ENCODE measurements at places on chromosomes 5 and 9. TPM values are rescaled to one million over a fixed set of nuclear protein-coding genes. Genes with fewer than 3 reads are reported as not detected.
A peak's percentile ranks its signal among the peaks of the same experiment; 100 is the strongest.

- DNase-seq = no peak
Observed at GRCh38 chr5:170498811-170499351, 4.9 kb upstream of the KCNIP1 start.

GRCh38 chr5:112616812-112617547, 120.7 kb upstream of the APC start:
- DNase-seq = no peak

CTNND2 gene
- 1.9 TPM for polyA plus RNA-seq

ECSCR gene
- polyA plus RNA-seq = 24.4 TPM

- no peak for DNase-seq
Observed at GRCh38 chr5:6900247-6901227, 187.3 kb downstream of the TENT4A start.

DNA sequence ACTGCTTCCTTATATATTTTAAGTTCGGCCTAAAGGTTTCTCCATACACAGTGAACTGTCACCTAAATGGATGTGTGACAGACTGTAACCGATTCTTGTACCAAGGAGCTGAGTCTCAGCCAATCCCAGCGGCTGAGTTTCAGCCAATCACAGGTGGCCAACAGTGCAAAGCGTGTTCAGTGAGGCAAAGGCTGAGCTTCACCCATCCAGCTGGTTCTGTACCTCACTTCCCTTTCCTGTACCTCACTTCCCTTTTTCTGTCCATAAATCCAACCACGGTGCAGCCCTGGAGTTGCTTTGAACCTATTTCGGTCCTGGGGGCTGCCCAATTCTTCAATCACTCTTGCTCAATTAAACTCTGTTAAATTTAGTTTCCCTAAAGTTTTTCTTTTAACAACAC, 15.7 kb upstream of the TBC1D9B start:
- no peak for DNase-seq

DNA sequence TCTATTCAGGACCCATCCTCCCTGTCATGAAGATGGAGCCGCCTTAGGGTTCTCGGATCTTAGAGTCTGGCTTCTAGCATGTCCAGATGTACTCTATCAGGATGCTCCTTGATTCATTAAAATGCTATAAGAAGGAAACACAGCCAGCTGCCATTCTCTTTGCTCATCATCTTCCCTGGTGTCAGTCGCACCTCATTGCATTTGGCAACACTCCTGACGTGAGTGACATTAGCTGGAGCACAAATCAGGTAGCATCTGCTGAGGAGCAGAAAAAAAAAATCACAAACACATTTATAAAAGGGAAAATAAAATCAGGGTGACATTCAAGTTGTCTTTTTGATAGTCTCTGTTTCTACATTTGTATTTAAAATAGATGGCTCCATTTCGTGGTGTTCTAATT, 226.1 kb upstream of the NMUR2 start:
- DNase-seq = no peak

DNA sequence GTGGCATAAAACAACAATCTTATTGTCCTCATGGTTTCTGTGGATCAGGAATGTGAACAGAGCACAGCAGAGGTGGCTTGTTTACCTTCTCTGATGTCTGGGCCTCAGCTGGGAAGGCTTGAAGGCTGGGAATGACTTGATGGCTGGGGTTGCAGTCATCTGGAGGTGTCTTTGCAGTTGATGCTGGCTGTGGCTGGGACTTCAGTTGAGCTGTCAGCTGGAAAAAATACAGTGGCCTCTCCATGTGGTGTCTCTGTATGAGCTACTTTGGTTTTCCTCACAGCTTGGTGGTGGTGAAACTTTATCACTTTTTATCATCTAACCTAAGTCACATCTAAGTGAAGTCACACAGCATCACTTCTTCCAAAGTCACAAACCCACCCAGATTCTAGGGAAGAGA, 24.7 kb upstream of the STX17 start:
- DNase-seq = no peak

DNA sequence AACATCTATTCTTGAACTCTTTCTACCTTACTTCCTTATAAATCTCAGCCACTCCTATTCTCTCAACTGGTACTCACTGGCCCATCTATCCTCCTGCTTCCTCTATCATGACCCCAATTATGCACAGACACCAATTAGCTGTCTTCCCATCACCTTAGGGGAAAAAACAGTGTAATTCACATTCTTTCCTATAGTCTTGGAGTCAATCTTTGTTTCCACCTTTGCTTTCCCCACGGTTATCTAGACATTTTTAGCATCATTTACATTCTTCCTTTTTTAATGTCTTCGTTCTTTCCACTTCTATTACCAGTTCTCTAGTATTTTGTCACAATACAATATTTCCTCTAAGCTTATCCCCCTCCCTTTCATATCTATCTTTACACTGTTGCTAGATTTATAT, 449.4 kb downstream of the TMEM38B start:
- no peak for DNase-seq

DNA sequence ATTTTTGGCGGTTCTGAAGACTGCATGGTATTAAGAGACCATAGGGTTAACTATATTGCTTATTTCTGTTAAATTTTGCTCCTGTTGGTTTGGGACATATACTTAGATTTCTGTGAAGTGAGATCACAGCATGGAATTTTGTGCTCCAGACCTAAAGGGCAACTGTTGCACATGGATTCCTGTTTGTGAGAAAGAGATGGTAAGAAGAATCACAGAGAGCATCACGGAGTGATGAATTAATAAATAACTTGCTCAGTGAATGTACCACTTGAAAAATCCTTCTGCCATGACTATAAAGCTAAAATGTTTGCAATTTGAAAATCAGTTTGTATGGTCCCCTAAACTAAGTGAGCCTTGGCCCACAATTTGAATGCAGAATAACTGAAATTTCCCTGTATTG, 4.5 kb downstream of the PSAT1 start:
- DNase-seq = no peak

- DNase-seq = no peak
Observed at GRCh38 chr5:120388016-120388781, 75.9 kb upstream of the PRR16 start.

CBY3 gene
- not detected for polyA plus RNA-seq

CCDC180 gene
- polyA plus RNA-seq = 0.75 TPM

TLR4 gene
- 2.3 TPM for polyA plus RNA-seq

DNA sequence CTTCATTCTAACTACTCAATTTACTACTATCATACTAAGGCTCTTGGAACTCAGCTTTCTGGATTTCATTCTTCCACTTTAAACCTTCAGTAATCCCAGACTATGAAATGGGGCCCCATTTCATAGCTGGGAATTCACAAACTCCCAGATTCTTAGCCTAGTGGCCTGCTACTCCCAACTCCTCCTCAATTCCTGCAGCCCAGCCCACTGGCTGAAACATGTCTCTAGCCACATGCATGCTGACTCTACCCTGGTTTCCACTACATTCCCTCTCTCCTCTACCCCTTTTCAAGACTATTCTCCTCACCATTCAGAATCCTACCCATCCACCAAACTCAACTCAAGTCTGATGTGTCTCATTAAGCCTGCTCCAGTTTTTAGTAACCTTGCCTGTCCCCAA, 370.6 kb downstream of the BNC2 start:
- no peak for DNase-seq

DNA sequence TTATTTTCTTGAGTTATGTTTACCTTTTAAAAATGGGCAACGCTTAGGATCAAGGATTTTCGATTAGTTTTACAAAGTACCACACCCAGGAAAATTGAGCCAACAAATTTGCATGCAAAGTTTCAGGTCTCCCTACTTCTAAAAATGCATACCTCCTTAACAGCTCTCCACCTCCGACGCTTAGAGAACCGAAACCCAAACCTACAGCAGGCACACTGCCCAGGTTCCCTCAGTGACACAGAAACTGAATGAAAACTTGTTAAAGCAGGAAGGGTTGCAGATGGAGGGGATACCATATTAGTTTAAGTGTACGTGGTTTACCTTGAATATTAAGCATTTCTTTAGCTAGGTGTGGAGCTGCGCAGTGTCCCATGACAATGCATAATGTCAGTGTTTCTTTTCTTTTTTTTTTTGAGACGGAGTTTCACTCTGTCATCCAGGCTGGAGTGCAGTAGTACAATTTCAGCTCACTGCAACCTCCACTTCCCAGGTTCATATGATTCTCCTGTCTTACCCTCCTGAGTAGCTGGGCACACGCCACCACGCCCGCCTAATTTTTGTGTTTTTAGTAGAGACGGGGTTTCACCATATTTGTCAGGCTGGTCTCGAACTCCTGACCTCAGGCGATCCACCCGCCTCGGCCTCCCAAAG, 1.6 kb upstream of the SUB1 start:
- DNase-seq = no peak

GRCh38 chr9:32136700-32137339, 247.6 kb upstream of the ACO1 start:
- DNase-seq = no peak

GRCh38 chr9:123518338-123518737, 162.3 kb downstream of the CRB2 start:
- DNase-seq = no peak

GLRA1 gene
- not detected for polyA plus RNA-seq

MEIKIN gene
- polyA plus RNA-seq = 0.09 TPM

DNA sequence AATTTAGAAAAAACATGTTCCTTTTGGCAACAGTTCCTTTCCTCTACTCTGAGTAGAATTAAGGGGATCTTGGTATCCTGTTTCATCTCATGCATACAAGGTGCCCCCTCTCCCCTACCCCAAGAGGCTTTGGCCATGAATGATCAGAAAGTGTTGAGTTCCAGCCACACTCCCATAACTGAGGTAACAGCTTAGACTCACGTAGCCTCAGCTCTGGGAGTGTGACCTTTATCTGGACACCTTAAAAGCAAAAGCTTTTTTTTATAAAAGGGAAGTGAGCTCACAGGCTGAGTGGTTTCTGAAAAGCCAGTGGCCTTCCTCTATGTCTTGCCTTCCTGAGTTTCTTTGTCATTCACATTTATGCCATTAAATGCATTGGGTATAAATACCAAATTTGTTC, 900 bp upstream of the HAVCR2 start:
- DNase-seq = no peak

TRIP13 gene
- polyA plus RNA-seq = 0.22 TPM

SH3PXD2B gene
- 1.8 TPM for polyA plus RNA-seq

DNA sequence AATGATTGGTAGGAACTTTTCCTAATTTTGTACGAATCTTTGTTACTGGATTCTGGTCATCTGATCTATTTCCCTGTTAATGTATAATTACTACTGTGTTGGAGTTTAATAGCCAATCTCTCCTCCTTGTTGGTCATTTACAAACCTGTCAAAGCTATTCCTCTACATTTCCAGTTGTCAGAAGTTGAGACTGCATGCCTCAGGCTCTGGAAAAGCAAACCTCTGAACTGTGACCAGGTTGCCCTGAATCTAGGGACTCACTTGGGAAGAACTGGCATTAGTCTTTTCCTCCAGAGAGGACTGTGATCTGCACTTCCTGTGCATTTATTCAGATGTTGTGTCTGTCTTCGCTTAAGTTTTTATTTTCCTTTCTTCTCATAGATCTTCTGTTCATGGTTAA, 16.1 kb downstream of the PDLIM4 start:
- DNase-seq = no peak

DNA sequence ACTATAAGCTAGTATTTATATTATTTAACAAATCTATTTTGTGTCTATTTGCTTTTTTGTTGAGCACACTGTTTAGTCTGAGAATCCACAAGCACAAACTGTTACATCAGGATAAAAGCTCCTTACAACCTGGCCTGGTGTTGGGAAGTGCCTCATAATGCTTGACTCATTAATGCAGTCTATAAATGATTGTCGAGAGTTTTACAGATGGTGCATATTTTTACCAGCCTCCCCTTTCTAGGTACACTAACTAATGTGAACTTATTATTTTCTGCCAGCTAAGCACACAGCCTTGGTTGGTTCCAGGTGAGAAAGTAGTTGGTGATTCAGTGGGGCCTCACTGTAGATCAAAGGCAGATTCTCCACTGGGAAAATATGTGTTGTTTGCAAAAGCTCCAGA, 151.0 kb upstream of the ADAMTS16 start:
- DNase-seq = no peak

DNA sequence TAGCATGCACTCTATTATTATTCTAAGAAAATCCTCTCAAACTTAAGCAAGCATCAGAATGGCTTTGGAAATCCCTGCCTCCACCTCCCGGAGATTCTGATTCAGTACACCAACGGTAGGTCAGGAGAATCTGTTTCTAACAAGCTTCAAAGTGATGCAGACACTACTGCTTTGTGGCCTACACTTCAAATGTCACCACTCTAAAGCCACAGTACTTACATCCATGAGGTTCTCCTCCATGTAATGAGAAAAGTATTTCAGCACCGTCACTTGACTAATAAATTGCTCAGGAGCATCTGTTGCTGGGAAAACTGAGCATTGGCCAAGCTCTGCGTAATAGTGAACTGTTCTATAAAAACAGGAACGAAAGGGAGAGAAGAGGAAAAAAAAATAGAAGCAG, 4.8 kb downstream of the PLK2 start:
- DNase-seq = no peak

DNA sequence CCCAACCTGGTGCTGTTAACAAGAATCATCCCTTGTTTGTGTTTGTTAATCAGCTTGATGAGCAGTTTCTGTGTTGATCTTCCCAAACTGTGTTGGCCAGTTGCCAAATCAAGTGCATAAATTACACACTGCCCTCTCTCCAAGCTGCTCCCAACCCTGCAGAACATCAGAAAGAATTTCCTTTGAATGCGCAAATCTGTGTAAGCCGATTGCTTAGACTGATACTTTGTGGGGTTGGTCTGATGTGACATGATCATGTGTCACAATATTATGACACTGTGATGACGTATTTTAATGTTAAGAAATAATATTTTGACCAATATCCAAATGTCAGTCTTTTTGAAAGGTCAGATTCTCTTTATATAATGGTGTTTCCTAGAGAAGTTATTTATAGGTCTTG, 766.4 kb upstream of the WWC1 start:
- DNase-seq = no peak

TRIM36 gene
- 0.22 TPM for polyA plus RNA-seq

DNA sequence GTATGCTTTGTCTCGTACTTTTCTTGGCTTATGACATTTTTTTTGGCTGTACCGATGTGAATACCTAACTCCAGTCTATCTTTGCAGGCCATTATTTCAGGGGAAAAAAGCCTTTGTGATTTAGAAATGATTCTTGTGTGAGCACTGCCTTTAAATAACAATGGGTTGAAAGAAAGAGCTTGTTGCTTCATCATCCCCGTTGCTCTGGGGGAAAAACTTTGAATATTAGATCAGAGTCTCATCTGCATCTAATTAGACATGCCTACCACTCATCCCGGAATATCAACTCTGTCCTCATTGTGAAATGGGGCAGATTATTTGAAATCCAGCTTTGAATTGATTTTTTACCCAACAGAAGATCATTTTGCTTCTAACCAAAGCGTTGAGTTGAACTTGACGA, 13.5 kb downstream of the CXCL14 start:
- DNase-seq = no peak

CER1 gene
- not detected for polyA plus RNA-seq

DNA sequence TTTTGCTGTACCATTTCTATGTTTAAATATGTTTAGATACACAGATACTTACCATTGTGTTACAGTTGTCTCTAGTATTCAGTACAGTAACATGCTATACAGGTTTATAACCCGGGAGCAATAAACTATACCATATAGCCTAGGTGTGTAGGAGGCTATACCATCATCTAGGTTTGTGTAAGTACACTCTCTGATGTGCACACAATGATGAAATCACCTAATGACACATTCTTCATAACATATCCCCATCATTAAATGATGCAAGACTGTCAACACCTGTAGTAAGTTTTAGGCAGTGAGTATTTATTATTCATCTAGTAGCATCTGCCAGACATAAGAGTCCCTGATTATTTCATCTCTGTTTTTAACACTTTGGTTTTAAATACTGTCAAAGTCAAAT, 7.3 kb upstream of the DHFR start:
- no peak for DNase-seq

GRCh38 chr5:152077-152476, 39.2 kb upstream of the LRRC14B start:
- no peak for DNase-seq

GRCh38 chr5:32274548-32275395, 38.0 kb downstream of the MTMR12 start:
- peak; percentile 50 for DNase-seq

WWC1 gene
- 0.80 TPM for polyA plus RNA-seq
